HCT116 (cell line): ENCODE measurements at places on chromosomes 4 and X. TPM values are rescaled to one million over a fixed set of nuclear protein-coding genes. Genes with fewer than 3 reads are reported as not detected.

ZFYVE28 gene
- total RNA-seq: 19.2 TPM

ETDA gene
- total RNA-seq: not detected

ADH7 gene
- not detected for total RNA-seq

ATP2B3 gene
- not detected for total RNA-seq

MAD2L1 gene
- 92.9 TPM for total RNA-seq

- 0 out of 2 replicates have a peak, but pooled peaks cover 4% of the 10 kb centered on the region for H3K36me3 ChIP-seq
- H3K4me1 ChIP-seq: no peaks in the 10 kb centered on the region
- DNase-seq: no peak
- H3K4me3 ChIP-seq: no peak overlapping the region
- no peak overlapping the region for H3K27ac ChIP-seq
Measured at GRCh38 chr4:83075311-83076095, 39.0 kb downstream of the PLAC8 start.

GRCh38 chrX:81286075-81286474 lies 84.2 kb downstream of the SH3BGRL start:
- no peak overlapping the region for H3K4me3 ChIP-seq
- H3K36me3 ChIP-seq: no peaks in the 10 kb centered on the region
- no peaks in the 10 kb centered on the region for H3K27me3 ChIP-seq
- no peak for DNase-seq
- no peaks in the 10 kb centered on the region for H3K4me1 ChIP-seq

DNA sequence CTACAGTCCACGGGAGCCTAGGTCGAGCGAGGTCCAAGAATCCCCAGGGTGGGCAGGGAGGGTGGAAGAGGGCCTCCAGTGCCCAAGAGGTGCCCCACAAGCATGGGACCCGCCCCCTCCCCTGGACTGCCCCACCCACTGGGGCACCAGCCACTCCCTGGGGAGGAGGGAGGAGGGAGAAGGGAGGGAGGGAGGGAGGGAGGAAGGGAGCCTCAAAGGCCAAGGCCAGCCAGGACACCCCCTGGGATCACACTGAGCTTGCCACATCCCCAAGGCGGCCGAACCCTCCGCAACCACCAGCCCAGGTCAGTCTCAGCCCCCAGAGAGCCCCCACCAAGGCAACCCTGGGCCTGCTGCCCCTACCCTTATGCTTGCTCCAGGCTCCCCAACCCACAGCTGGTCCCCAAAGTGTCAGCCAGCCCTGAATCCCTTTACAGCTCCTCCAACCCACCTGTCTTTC lies at the start of gene GATA1:
GATA1 (plus strand) TSS at position 250 of the 460 bp plus-strand sequence. CDS start 4,520 bp downstream, outside the sequence.
- no peak within 1 kb of the TSS for H3K27ac ChIP-seq
- H3K4me1 ChIP-seq: no peaks in the 10 kb centered on the region
- H3K4me3 ChIP-seq: no peak within 1 kb of the TSS
- no peak for DNase-seq
- H3K27me3 ChIP-seq: no peaks in the 10 kb centered on the region

DNA sequence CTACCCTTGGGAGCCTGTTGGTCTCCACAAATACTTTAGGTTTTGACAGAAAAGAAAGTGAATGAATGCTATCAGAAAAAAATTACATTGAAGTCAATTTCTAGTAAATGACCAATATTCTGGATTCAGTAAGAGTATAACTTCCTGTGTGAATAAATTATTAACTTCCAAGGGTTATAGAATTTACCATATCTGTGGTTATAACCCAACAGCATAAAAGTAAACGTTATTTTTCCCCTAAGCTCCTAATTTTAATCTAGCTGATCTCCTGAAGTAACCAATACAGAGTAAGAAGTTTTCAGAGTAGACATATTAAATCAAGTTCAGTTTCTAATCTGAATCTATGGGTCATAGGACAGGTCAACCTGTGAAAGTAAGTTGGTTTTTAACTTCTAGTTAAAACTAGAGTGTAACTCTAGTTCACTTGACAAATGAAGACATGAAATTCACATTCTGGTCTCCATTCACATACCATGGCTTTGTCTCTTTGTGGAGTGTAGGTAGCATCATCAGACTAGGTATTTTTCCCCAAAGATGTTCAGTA lies 22.8 kb downstream of the DTHD1 start:
- H3K36me3 ChIP-seq: no peaks in the 10 kb centered on the region
- no peak overlapping the region for H3K4me3 ChIP-seq
- no peaks in the 10 kb centered on the region for H3K4me1 ChIP-seq
- H3K27ac ChIP-seq: no peak overlapping the region

DNA sequence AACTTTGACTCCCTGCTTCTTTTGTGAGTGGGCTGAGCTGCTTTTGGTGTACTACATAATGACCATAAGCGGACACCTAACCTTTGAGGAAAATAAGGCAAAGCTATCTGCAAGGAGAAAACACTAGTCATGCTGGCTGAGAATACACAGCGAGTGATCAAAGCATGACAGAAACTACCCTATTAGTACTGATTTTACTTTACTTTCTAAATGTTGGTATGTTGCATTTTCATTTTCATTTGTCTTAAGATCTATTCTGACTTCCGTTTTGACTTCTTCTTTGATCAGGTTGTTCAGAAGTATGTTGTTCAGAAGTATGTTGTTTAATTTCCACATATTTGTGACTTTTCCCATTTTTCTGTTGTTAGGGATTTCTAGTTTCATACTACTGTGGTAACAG lies 361.1 kb downstream of the TRAM1L1 start:
- no peak overlapping the region for H3K4me3 ChIP-seq
- H3K27ac ChIP-seq: no peak overlapping the region
- DNase-seq: no peak
- no peaks in the 10 kb centered on the region for H3K36me3 ChIP-seq
- H3K27me3 ChIP-seq: no peaks in the 10 kb centered on the region
- H3K4me1 ChIP-seq: no peaks in the 10 kb centered on the region

- no peak overlapping the region for H3K4me3 ChIP-seq
- H3K36me3 ChIP-seq: no peaks in the 10 kb centered on the region
- DNase-seq: no peak
- H3K27me3 ChIP-seq: no peaks in the 10 kb centered on the region
- peaks cover 61% of the 10 kb centered on the region for H3K4me1 ChIP-seq
Measured at GRCh38 chr4:156773648-156774357, 197.8 kb downstream of the PDGFC start.

DNA sequence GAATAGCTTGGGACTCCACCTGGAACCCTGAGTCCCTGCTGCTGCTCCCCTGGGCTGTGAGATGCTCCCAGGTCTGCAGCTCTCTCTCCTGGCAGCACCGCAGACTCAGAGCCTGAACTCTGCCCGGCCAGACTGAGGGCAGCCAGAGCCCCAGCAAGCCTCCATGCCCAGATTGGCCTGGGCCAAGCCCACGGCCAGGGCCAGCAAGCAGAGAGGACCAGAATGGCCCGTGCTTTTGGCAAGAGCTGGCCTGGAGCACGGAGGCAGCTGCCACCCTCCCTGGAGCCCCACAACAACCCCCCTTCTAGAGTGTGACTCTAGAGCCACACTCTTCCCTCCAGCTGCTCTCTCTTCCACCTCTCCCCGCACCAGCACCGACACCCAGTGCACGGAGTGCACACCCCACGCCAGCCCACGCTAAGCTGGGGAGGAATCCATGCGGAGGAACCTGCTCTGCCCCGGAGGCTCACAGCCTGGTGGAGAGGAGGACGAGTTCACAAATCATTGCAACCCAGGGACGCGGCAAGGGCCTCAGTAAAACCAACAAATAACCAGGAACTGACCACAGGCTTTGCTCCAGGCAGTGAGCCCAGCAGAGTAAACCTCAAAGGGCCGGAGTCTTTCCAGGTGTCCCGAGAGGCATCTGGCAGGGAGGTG lies 110.3 kb downstream of the HMX1 start:
- H3K36me3 ChIP-seq: no peaks in the 10 kb centered on the region
- H3K4me3 ChIP-seq: no peak overlapping the region
- no peaks in the 10 kb centered on the region for H3K4me1 ChIP-seq
- no peak for DNase-seq
- H3K27me3 ChIP-seq: no peaks in the 10 kb centered on the region
- no peak overlapping the region for H3K27ac ChIP-seq

DNA sequence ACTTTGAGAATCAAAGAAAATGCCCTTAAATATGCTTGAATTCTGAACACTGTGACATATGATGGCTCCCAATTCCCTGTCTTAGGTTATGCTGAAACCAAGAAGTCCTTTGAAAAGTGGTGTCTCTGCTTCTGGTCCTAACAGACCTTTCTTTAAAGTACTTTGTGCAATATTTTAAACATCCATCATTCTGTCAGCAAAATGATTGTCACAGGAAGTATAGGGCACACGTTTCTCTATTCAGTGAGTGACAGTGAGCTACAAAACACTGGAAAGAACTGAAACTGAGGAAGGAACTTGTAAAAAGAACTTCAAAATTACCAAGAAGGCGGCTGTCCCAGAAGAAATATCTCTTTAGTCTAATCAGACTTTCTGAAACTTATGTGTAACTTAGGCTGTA lies 12.2 kb upstream of the NUP54 start:
- no peak overlapping the region for H3K27ac ChIP-seq
- no peak overlapping the region for H3K4me3 ChIP-seq
- no peaks in the 10 kb centered on the region for H3K27me3 ChIP-seq
- peaks cover 10% of the 10 kb centered on the region for H3K36me3 ChIP-seq
- no peak for DNase-seq

GRCh38 chr4:26144526-26145155 lies 176.2 kb upstream of the RBPJ start:
- no peak overlapping the region for H3K27ac ChIP-seq
- no peaks in the 10 kb centered on the region for H3K27me3 ChIP-seq
- no peaks in the 10 kb centered on the region for H3K36me3 ChIP-seq

- H3K4me3 ChIP-seq: no peak overlapping the region
- H3K27me3 ChIP-seq: no peaks in the 10 kb centered on the region
- H3K36me3 ChIP-seq: no peaks in the 10 kb centered on the region
- no peaks in the 10 kb centered on the region for H3K4me1 ChIP-seq
- no peak for DNase-seq
Measured at GRCh38 chr4:156729416-156729815, 242.2 kb downstream of the PDGFC start.

DNA sequence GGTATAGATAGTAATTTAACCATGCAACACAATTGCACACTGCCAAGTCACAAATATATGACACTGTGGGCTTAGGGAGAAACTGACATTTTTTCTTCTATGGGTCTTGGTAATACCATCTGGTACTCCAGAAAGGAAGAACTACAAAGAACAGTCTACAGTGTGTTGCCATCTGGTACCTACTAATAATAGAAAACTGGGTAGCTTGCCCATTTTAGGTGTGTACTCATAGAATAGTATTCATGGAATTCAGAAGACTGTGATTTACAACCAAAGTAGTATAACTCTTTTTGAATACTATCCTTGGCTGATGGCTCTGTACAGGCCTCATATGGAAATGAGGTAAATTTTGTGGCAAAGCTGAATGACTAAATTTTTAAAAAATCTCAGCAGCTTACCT lies 132.6 kb upstream of the RPS6KA6 start:
- H3K4me1 ChIP-seq: no peaks in the 10 kb centered on the region
- H3K27ac ChIP-seq: no peak overlapping the region
- no peak for DNase-seq

DNA sequence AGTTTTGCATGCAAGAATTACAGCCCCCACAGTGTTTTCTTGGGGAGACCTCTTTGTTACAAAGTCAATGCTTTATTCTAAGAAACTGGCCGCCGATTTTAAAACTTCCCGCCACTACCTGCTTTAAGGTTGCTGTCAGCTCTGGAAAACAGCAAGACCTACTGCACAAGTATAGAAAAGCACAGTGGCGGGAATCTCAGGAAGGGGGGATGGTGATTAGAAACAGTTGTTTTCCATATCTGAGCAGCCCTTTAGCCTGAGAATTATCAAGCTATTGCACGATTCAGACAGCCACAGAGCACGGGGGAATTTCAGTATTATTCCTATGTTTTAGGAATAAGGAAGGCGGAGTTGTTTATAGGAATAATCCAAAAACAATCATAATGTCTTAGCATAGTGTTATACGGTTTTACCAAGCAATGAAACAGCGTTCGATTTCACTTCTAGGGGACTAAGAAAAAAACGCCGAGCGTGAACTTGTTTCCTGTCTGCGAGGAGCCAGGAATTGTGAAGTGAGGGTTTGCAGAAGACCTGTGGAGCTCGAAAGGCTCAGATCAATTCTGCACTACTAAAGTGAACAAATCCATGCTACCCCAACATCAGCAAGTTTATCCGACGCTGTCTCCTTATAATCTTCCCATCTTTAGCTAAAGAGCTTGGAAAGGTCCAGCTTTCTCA lies 81.3 kb downstream of the HMGN5 start:
- H3K27ac ChIP-seq: no peak overlapping the region
- no peak for DNase-seq
- no peaks in the 10 kb centered on the region for H3K27me3 ChIP-seq

DNA sequence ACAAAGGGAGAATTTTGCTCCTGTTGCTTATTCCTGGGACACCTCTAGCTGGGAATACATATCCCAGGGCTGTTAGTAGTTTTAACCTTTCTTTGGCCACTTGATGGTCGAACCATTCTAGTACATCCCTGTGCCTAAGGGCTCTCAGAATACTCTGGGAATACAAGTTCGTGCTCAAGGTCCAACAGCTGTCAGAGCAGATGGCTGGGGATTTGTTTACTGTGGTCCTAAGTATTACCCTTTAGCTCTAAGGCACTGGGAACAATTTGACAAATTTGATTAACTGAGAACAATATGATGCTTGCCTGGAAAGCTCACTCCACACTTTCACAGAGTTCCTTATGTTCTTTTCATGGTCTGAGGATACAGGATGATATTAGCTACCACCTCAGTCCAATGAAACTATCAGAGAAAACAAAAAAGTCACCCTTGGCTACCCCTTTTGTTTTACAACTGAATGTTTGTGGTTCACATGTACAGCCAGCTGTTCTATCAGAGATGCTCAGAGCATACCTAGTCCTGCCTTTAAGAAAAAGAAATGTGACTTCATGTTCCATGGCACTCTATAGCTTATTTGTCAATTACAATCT lies 47.4 kb upstream of the PHOX2B start:
- no peak overlapping the region for H3K27ac ChIP-seq
- H3K4me3 ChIP-seq: no peak overlapping the region
- H3K27me3 ChIP-seq: peaks cover 73% of the 10 kb centered on the region
- H3K4me1 ChIP-seq: no peaks in the 10 kb centered on the region
- no peak for DNase-seq

DNA sequence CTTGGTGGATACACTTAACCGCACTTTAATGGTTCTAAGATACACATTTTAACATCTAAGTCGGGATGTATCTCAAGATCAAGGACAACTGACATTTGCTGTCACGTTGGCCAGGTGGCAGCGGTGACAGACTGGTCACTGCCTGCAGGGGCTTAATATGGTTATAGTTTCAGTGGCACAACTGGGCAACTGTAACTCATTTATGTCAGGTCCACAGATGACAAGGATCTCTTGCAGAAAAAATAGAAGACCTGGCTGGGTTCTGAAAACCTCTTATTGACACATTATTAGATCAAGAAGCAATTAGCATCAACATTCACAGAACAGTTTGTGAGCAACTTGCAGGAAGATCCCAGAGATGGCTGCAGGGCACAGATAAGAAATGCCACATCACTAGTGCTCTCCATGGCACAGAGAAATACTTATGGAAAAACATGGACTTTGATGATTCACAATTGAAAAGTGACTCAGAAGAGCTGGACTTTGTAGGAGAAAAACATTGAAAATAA lies 99.6 kb upstream of the SORBS2 start:
- DNase-seq: no peak
- no peak overlapping the region for H3K27ac ChIP-seq
- H3K27me3 ChIP-seq: no peaks in the 10 kb centered on the region
- no peak overlapping the region for H3K4me3 ChIP-seq
- no peaks in the 10 kb centered on the region for H3K4me1 ChIP-seq

- no peaks in the 10 kb centered on the region for H3K36me3 ChIP-seq
- H3K27ac ChIP-seq: no peak overlapping the region
- no peak for DNase-seq
- H3K4me3 ChIP-seq: no peak overlapping the region
- H3K27me3 ChIP-seq: peaks cover 36% of the 10 kb centered on the region
Measured at GRCh38 chr4:80219301-80220025, 22.2 kb downstream of the PRDM8 start.
